ENCODE measurements at places on chromosomes 12 and 14. TPM values are rescaled to one million over a fixed set of nuclear protein-coding genes. Genes with fewer than 3 reads are reported as not detected.

CMA1 gene
- total RNA-seq, result not detected

- DNase-seq, result no peak
Observed at GRCh38 chr12:119679081-119679480, 11.1 kb downstream of the PRKAB1 start.

- DNase-seq, result peak; percentile 72
Observed at GRCh38 chr12:64187370-64187769, 34.7 kb downstream of the KICS2 start.

GRCh38 chr14:20412411-20412810 is 890 bp downstream of the TEP1 start:
- no peak for DNase-seq

RPS6KA5 gene
- total RNA-seq, result 0.23 TPM

DNAH10 gene
- 0.19 TPM for total RNA-seq

RFLNA gene
- total RNA-seq, result not detected

DNA sequence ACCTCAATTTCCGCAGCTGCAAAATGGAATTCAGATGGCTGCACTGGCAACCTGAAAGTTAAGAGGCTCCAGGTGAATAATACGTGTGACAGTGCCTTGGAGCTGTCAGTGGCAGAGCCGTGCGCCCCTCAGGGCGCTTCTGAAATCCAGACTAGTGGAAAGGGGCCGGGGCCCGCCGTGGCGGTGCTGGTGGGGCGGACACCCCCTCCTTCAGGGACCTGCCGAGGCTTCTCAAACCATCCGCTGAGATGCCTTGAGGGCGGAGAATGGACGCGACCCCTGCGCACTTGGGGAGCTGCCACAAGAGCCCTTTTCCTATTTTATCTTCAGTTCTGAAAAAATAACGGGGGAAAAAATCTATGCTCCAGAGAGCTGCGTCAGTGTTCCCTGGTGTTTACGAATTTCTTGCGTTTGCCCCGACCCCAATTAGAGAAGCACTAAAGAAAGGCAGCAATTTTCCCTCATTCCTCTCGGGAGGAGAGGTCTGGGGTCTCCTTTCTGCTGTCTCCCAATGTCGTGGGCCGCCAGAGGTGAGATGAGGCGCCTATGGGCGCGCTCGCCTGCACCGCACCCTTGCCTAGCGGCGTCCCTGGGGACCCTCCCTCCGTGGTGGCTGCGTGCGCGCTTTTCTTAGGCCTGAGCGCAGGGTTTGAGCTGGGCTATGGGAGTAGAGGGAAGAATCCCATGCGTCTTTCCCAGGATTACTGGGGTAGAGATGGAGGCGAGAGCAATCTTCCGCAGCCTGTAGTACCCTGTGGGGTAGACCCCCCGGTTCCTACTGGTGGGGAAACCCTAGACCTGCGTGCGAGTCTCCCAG is 2.2 kb downstream of the NOS1 start:
- DNase-seq, result no peak

KRT3 gene
- not detected for total RNA-seq

DNA sequence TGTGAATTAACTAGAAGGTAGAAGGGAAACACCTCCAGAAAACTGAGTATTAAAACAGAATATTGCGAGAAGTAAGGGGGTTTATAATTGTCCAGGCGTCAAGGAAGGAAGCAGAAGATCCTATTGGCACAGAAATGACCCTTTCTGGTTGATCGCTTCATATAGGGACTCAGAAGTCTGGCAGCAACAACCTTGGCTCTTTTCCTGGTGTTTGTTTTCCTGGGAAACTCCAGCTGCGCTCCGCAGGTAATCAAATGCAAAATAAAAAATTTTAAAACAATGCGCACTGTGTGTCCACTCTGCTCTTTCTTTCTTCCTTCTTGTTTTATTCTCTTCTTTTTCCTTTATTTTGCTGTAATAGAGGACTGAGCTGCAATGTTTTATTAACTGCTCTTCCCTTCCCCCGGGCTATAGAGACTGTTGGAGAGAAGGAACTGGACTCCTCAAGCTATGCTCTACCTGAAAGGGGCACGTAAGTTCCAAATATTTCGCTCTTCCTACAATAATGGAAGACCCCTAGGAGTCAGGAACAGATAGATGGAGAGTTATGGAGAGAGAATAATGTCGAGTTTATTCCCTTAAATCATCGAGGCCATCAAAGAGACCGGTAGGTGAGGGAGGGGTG is 737 bp downstream of the SPX start:
- DNase-seq, result no peak

KCNC2 gene
- not detected for total RNA-seq

GRCh38 chr12:4984971-4985370 is 58.7 kb upstream of the KCNA5 start:
- no peak for DNase-seq

DBX2 gene
- total RNA-seq, result not detected

DNA sequence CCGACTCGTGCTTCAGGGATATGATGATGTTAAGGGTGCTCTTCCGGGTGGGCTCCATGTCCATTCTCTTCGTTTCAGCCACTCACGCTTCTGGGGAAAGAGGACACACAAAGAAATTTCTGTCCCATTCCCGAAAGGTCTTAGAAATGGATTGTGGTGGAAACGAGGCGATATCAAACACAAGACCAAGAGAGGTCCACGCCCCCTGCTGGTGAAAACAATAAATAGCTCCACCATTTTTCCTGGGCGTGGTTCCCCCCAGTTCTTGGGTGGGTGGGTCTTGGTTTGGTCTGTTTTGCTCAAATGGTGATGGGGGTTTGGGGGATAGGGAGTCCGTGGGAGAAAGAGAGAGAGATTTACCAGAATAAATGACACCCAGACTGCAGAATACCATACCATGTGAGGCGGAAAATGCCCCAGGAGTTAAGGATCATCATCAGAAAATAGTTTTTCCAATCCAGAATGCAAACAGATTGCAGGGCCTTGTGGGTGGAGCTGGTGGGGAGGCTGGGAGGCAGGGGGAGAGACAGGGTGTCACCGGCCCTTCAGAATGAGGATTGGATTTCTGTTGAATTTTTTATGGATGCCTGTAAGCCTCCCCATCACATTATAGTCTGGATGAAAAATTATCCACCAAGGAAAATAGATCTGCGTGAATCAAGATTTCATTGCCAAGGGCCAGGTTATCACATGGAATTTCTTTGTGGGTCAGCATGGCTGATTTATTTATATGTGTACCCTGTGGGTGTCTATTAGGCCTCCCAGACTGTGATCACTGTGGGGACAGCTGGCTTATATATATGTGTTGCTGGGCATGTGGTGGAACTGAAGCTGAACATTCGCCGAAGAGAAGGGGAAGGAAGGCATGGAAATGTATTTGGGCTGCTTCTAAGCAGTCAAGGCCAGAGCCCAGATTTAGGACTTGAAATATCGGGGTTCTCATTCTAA is 55.8 kb downstream of the SRRM4 start:
- DNase-seq, result no peak

DNA sequence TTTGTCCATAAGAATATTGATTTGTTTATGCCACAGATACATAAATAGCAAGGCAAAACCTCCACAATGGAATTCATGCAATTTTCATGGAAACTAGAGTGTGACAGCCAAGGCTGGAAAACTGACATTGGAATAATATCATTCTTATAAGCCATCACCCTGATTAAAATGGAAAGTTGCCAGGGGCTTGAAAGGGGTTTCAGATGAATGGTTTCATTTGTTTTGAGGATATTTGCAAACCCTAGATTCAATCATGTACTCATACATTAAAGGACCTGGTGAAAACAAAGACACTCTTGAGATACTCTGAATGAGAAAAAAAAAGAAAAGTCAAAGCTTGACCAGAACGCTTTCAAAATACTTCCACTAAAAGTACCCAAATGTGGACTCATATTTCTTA is 205.7 kb downstream of the DIO2 start:
- DNase-seq, result no peak

- no peak for DNase-seq
Observed at GRCh38 chr12:54306925-54307741, 6.3 kb upstream of the NFE2 start.

- no peak for DNase-seq
Observed at GRCh38 chr12:125683748-125684381, 618.6 kb downstream of the AACS start.

DNA sequence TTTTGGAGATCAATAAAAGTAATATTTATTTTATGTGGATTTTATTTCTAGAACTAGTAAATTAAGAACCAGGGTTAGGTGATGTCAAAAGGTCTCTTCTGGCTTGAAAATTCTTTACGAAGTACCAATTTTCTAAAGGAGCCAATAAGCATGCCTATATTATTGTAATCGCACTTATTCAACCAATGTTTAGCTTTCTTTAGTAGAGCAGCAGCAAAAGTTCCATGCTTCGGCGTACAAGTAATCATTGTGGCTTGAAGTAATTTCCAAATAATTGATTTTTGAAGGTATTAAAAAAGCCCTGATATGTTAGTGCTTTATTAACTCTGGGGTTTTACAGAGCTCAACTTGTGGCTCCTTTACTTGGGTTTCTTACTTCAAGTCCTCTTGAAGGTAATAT is 3.4 kb downstream of the RMST start:
- DNase-seq, result no peak

GRCh38 chr12:71130521-71131069 is 27.2 kb downstream of the TSPAN8 start:
- no peak for DNase-seq

- no peak for DNase-seq
Observed at GRCh38 chr12:55711786-55712553, 3.9 kb upstream of the BLOC1S1 start.

DNA sequence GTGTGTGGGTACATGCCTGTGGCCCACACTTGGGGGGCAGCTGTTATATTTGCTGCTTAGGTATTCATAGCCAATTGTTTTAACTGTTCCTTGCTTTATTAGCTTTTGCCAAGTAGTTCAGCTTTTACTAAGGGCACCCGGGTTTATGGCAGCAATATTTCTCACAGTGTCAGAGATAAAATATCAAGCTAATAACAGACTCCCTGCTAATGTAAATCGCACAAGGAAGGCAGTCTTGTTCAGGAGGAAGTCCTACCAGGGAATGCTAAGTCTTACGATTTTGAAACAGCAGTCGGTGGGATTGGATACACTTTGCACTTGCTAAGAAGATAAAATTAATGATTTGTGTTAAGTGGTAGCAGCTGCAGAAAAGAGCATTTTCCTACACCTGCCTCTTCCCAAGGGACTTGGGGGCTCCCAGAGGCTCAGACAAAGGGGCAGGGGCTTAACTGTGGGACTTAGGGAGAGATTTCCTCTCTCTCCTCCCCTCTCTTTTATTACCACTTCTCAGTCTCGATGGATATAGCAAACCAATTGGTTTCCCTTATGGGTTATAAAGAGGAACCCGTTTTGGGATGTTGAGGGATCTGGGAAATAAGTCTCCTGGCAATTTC is 175.1 kb downstream of the NRXN3 start:
- no peak for DNase-seq

- no peak for DNase-seq
Observed at GRCh38 chr12:98446060-98446459, 69.3 kb upstream of the TMPO start.

C3AR1 gene
- 0.46 TPM for total RNA-seq

- no peak for DNase-seq
Observed at GRCh38 chr14:81509321-81509720, 24.3 kb downstream of the SEL1L start.

DNA sequence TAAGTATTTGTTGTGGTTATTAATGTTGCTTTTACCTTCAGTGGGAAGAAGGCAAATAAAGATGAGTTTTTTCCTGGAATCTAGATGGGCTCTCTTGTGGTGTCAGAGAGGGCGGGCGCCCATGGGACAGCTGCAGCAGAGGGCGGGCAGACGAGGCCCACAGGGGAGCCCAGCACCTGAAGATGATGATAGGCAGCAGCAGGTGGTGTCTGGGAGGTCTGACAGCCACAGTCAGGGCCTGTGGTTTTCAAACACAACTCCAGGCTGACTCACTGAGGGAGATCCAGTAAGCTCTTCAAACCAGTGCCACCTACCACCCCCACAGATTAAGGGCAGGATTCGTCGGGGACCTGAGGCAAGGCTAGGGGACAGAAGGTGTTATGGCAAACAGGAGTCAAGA is 42.8 kb downstream of the NKX2-1 start:
- no peak for DNase-seq

DNA sequence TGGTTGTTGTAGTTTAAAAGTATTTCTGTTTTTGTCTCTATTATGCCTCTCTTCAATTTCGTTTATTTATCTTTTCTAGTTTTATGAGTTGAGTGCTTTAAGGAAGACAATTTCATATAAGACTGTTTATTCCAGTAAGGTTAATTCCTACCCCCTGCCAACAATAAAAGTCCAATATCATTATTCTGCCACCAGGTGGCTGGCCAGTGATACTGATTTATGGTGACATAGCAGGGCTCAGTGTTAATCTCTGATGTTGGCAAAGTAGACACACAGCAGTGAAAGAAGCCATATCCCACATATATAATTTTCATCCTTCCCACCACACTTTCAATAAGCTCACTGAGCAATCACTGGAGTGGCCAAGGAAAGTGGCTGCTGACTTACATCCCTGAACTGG is 69.0 kb upstream of the BMP4 start:
- peak; percentile 36 for DNase-seq

GRCh38 chr14:64329149-64329548 is 35.0 kb upstream of the ESR2 start:
- no peak for DNase-seq

DNA sequence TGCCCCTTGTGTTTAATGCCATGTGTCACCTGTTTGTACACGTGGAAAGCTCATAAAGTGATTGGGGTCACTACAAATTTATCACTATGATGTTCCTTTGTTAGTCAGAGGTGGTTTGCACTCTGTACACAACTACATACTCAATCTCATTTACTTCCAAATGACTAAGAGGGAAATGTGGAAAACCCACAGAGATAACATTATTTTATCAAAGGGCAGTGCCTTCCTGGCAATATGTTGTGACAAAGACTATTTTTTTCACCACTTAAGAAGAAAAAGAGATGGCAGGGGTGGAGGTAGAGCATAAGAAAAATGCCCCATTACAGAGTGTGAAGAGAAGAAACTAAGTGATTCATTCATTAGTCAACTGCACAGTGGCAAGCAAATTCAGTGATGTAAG is 1064.1 kb upstream of the FLRT2 start:
- no peak for DNase-seq

GRCh38 chr12:65875640-65876071 is 51.4 kb downstream of the HMGA2 start:
- peak; percentile 76 for DNase-seq

DNA sequence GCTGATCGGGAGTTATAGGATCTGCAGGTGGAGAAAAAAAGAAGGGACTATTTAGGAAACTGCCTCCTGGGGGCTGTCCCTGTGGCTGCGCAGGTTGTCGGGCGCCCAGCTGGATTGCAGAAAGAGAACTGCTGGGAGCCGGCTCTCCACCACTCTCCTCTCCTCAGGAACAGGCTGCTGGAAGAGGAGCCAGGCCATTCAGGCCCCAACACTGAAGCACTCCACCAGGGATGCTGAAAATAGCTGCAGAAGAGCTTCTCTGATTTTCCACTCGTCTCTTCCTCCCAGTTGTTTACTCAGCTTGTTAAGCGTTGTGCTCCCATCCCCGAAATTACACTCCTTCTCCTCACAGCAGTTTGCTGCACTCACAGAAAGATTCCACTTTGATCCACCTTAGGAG is 347.3 kb downstream of the GLT1D1 start:
- no peak for DNase-seq

ZNF384 gene
- total RNA-seq, result 41.4 TPM

PLEKHG3 gene
- total RNA-seq, result 8.2 TPM

All from HFFc6 (cell line).